SHP77 treated with DMSO at 0.1 percent for 48 hours (cell line): ENCODE measurements at places on chromosomes 11 and 22.

DNA sequence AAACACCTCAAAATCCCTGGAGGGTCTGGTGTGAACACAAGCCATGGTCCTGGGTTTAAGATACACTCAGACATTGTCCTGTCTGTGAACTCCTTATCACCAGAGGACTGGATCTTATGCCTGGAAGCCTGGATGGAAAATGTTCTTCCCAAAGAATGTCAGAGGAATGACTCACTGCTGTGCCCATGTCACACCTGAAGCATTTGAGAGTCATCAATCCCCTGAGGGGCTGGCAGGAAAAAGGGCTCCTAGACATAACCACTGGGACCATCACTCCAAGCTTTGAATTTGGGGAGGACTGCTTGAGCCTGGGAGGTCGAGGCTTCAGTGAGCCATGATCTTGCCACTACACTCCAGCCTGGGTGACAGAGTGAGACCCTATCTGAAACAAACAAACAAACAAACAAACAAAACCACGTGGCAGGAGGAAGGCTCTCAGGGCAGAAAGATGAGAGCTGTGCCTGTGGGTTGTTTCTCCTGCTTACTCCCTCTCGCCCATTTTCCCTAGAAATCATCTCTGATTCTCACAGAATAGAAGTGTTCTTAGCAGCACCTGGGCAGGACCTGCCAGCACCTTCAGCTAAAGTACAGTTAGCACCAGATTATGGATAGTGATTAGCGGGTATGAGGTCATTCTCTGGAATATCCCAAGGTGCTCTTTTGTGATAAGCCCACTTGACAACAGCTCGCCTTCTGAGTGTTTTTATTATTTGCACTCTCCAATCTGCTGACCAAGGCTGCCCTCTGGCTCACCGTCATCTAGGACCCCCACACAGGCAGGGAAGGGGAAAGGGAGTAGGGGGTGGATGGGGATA, 11.9 kb upstream of the PRG2 start:
- no peak for DNase-seq

DNA sequence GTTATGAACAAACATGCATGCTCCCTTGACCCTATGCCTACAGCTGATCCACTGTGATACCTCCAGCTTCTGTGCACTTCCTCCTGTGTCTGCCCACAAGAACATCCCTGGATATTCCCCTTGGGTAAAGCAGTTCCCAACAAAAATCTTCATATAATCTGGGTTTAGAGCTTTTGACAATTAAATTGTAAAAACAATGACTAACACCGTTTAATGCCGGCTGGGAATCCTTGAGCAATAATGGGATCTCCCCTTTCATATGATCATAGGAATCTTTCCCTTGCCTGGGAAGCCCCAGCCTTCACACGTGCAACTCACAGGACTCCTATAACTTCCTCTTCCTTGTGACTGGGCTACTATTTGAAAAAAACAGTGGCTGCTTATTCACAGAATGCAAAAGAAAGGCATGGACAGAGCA, 6.3 kb upstream of the ZC3H12C start:
- DNase-seq: no peak

DNA sequence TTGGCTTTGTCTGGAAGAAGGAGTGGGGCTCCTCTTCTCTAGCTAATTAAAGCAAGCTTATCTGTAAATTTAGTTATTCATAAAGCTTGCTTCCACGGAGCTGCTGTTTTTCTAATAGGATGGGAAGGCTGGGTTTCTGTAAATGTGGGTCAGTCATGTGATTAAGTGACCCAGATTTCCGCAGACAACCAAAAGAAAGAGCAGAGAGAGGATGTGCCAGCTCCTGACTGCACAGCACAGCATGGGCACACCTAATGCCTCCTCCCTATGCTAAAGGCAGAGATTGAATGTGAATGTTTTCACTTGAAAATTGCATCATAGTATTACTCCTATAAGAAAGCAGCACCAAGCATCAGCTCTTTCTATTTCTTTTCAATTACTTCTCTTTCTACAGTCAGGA, 160.2 kb downstream of the FAT3 start:
- DNase-seq: no peak

DNA sequence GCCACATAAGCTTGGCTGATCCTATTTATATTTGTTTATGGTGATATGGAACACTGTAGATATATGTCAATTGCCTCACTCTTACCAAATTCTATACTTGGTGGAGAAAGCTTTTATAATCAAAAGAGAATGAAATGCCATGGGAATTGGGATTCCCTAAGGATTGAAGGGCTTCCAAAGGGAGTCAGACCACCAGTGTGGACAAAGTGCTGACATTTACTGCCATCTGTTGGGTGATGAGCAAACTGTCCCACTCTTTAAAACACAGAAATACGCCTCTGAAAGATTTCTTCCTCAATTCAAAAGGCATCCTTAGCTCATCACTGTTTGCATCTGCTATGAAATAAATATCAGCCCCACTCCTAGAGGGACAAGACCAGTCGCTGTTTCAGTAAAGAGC, 7.1 kb downstream of the SLC1A2 start:
- no peak for DNase-seq

DNA sequence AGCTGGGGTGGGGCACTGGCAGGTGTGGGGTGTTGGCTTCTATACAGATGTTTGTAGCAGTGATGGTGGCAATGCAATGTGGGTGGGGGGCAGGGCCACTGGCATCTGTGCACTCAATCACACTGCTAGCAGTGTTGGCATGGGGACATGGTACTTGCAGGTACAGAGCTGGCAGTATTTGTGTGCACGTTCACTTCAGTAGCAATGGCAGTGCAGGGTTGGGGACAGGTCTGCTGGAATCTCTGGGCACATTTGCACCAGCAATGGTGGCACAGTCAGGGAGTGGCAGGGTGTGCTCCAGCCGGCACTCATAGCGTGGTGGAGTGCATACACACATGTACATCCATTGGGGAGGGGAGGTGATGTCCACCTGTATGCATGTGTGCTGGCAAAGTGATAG, 775.2 kb downstream of the CNTN5 start:
- DNase-seq: no peak

GRCh38 chr22:20204311-20204710, 53.5 kb upstream of the CCDC188 start:
- no peak for DNase-seq

DNA sequence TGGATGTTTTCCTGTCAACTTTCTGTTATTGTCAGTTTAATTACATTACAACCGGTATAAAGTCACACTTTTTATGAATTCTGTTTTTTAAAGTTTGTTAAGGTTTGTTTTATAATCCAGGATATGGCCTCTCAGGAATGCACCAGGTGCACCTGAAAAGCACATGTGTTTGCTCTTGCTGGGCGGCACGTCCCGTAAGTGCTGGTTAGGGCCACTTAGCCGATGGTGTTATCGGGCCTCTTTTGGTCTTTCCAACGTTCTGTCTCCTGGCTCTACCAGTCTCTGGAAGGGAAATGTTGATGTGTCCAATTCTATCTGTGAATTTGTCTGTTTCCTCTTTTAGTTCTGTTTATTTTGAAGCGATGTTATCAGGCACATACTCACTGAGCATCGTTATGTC, 695.7 kb downstream of the BRD1 start:
- DNase-seq: peak; percentile 74

DNA sequence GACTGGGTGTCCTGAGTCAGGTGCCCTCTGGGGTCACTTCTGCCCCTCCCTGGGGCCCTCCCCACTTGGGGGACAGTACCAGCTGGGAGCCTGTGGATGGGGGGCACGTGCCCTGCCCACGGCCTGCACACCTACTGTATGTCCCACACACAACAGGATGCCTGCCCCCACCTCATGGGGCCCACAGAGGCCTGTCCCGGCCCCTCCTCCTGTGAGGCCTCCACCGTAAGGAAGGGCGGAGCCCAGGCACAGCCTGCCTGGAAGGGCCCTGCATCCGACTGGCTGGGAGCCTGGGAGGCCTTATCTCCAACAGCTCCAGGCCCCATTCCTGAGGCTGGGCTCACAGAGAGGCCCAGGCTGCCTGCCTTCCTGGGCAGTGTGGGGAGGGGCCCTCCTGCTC, 47.8 kb downstream of the BRSK2 start:
- no peak for DNase-seq

DNA sequence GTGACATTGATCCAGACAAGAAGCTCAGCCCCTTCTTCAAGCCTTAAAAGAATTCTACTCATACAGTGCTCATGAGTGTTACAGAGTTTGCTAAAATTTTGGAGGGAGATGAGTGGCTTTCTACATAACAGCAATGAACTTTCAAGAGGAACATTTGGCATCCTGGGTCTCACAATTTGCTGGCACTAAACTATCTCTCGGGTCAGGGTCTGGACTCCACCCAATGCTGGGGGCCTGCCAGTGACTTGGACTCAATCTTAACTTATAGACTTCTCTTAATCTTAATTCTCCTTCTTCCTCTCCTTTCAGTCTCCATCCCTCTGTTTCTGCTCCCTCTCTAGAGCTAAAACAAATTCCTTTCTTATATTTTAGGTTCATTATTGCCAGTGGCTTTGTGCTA, 317.9 kb downstream of the TMEM135 start:
- no peak for DNase-seq

DNA sequence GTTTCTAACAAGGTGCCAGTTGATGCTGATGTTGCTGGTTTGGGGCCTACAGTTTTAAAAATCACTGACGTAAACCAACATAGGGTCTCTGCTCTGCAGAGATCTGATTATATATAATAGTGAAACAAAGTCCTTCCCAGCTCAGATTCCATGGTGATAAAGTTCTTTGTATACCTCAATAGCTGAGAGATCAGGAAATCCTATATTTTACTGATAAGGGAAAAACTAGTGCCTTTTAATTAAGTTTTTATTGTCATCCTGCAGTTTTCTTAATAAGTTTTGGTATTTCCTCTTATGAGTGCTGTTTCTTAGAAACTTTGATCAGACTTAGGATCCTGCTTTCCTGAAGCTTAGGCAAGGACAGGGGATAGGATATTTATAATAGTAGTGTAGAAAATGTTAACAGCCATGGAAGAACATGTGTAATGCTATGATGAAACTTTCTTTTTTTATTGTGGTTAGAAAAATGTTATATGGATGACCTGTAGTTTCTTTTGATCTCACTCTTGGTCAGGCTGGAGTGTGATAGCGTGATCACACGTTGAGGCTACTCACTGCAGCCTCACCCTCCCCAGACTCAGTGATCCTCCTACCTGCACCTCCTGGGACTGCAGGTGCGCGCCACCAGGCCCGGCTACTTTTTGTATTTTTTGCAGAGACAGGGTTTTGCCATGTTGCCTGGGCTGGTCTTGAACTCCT, 14.1 kb downstream of the CAPRIN1 start:
- no peak for DNase-seq

- no peak for DNase-seq
These were observed 433.3 kb downstream of the BUD13 start for GRCh38 chr11:116339306-116340098.

- no peak for DNase-seq
These were observed 7.3 kb downstream of the SART1 start for GRCh38 chr11:65968600-65969482.

- no peak for DNase-seq
These were observed 344.1 kb downstream of the SOX6 start for GRCh38 chr11:16012125-16012751.

DNA sequence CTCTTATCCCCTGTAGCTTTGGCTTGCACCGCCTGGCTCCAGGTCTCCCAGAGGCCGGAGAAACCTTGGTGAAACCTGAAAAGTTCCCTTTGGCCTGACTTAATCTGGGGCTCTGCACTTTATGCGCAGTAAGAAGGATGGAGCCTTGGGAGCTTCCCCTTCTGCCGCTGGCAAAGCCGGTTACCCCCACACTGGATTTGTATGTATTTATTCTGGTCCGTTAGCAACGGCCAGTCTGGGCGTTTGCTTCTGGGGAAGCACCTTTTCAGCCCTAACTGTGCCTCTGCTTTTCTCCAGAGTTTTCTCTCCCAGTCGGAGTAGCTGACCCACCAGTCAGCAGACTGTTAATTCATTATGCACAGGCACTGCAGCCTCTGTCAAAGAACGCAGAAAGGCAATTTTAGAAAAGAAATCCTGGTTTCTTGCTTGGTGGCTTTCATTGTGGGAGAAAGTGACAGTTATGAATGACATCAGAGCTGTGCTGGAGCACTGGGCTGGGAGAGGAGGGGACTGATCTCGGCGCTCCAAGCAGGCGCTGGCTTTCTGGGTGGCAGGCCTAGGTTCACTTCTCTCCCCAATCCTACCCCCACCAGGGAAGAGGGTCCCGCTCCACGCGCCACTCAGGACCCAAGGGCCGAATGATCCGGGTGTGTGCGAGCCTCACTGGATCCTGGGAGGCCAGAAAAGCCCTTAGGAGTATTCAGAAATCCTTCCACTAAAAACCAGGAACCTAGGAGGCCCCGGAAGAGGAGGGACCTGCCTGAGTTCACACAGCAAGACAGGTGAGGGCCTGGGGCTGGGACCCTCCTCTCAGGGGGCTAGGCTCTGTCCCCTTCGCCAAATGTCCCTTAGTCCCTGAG, 70.2 kb downstream of the RTL6 start:
- no peak for DNase-seq

DNA sequence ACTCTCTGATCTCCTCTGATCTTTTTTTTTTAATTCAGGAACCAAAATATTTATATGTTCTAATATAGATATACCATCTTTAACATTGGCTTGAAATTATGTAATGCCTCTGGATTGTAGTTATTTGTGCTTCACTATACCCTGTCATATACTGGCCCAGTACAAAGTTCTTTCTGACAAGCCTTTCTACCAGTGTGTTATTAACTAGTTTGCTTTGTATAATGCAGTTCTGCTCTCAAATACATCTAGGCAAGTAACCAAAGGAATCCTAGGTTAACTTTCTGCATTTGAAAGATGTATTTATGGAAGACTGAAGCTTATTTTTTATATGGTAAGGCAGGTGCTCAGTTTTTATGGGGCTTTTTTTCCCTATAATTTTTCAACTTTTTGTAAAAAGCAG, 36.1 kb downstream of the ARHGEF12 start:
- DNase-seq: no peak

- no peak for DNase-seq
These were observed 10.7 kb downstream of the ZNF195 start for GRCh38 chr11:3368199-3368598.

GRCh38 chr11:61041755-61042518, 60.4 kb upstream of the CD5 start:
- peak; percentile 91 for DNase-seq

GRCh38 chr11:124075841-124076651, 34.9 kb upstream of the OR10G7 start:
- DNase-seq: no peak

- no peak for DNase-seq
These were observed 348.9 kb downstream of the CADM1 start for GRCh38 chr11:115155320-115155719.

DNA sequence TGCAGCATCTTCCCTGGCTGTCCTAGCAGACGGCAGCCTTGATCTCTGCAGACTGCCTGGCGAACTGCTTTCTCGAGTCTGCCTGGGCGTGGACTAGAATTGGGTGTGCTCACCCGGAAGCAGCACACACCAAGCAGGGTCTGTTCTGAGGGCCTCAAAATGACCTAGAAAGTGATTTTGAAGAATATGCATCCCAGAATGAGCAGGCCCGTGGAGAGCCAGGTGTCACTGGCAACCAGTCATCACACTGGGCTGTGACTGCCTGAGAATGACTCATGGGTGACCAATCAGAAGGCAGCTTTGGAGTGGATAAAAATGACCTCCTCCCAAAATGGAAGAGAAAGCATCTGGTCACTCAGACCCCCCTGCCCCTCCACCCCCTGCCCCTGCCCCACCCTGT, 114.9 kb upstream of the NECTIN1 start:
- no peak for DNase-seq
